ENCODE measurements at places on chromosomes 12 and 14.

DNA sequence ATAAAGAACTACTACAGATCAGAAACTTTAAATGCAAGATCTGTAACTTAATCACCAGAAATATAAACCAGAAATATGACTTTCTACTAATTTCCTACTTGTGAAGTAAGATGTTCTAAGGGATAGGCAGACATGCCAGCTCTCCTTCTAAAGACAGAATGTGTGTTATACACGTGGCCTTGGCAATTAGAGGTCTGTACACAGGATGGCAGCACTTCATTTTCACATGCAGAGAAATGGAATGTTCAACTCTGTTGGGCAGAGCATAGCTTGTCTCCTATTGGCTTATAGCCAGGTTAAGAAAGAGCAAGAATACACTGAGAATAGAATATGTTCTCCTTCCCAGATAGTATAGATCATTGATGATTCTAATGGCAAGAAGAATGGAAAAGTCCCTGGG lies 403.8 kb downstream of the DAD1 start:
- no peak for DNase-seq

GRCh38 chr12:15644700-15645099 lies 144.5 kb downstream of the EPS8 start:
- DNase-seq = no peak

GRCh38 chr12:114006482-114007425 lies 40.6 kb upstream of the RBM19 start:
- no peak for DNase-seq

GRCh38 chr12:4153343-4153892 lies 120.1 kb upstream of the CCND2 start:
- DNase-seq = peak; percentile 10

DNA sequence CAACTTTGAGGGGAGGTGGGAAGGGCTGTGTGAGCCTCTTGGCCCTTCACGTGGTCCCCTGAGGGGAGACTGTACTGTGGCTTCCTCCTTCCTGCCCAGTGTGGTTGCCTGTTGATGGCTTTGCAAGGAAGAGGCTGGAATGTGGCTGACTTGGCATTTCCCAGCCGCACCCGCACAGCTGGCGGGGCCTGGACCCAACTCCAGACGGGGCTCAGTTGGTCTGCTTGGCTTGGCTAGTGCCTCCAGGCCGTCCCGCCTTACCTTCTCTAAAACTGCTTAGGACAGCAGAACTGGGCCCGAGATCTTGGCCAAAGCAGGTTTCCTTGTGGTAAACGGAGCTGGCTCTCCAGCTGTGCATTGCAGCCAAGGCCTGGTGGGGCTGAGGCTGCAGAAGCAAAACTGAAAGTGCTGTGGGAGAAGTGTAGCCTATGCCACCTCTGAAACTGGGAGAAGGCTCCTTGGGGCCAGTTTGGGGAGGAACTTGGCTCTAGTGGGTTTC lies 139.5 kb downstream of the SMOC1 start:
- DNase-seq = no peak

- no peak for DNase-seq
Measured at GRCh38 chr12:2973566-2973965, 14.4 kb downstream of the TEAD4 start.

DNA sequence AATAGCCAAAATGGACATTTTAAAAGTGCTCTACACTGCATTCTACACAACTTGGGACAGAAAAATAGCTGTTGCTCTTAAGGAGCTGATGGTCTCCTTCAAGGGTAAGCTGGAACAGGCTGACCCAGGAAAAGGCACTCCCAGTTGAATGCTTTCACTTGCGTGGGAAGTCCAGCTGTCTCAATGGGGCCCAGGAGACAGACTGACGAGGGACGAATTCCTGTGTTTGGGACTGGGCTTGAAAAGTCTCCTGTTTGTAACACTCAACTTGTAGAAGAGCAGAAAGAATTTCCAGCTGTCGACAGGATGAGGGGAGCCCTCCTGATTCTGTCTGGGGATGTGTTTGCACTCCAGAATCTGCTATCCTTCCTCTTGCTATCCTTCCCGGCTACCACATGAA lies 180.8 kb downstream of the ZFP36L1 start:
- no peak for DNase-seq

GRCh38 chr12:38872561-38872960 lies 32.8 kb downstream of the CPNE8 start:
- DNase-seq = no peak

DNA sequence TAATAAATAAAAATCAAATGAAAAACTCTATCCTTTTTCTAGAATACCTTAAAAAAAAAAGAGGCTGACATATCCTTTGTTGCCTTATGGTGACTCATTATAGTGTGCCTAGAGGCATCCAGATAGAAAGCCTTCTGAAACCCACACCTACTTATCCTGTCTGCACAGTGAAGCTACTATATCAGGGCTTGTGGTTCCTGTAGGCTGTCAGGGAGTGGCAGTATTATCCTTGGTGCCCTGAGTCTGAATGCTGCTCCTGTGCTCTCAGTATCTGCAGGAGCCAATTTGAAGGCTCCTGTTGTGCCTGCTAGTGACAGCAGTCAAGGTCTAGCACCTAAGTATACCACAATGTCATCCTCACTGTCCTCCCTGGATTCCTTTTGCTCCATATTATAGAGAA lies 168.4 kb upstream of the AVPR1A start:
- DNase-seq = no peak

GRCh38 chr12:10362325-10362724 lies 27.5 kb downstream of the KLRK1 start:
- DNase-seq = no peak

- DNase-seq = no peak
Measured at GRCh38 chr14:22872833-22873520, 1.4 kb downstream of the LRP10 start.

GRCh38 chr12:128267651-128268378 lies 845 bp downstream of the TMEM132C start:
- DNase-seq = no peak

GRCh38 chr12:38886064-38886463 lies 19.3 kb downstream of the CPNE8 start:
- no peak for DNase-seq

DNA sequence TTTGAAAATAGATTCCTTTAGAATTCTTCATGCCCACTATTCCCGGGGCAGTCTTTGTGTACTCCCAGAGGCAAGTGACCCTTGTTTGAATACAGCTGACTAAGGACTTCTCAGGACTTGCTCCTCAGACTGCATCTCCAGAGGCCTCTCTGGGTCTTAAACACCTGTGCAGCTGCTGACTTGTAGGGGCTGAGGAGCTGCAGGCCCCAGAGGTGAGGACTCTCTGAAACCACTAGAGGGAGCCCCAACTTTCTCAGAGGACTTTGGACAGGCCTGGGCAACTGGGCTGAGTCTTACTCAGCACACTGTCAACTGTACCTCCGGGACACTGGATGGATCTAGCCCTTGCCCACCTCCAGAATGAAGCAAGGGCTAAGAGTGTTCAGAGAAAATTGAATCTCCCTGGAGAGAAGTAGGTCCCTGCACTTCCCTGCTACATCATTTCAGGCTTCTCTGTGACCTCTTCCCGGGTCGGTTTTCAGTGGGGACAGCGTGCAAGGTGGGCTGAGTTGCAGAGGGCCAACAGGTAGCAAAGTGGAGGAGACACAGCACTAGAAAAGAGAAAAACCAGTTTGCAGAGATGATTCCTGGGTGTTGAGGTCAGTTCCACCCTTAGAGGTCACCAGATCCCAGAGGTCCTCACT lies 164.6 kb downstream of the TMEM117 start:
- no peak for DNase-seq

GRCh38 chr14:94098326-94098992 lies 12.1 kb upstream of the IFI27 start:
- no peak for DNase-seq

GRCh38 chr12:118980407-118981014 lies 830 bp upstream of the SRRM4 start:
- DNase-seq = no peak

GRCh38 chr12:90951432-90952105 lies 3.4 kb downstream of the CCER1 start:
- no peak for DNase-seq

DNA sequence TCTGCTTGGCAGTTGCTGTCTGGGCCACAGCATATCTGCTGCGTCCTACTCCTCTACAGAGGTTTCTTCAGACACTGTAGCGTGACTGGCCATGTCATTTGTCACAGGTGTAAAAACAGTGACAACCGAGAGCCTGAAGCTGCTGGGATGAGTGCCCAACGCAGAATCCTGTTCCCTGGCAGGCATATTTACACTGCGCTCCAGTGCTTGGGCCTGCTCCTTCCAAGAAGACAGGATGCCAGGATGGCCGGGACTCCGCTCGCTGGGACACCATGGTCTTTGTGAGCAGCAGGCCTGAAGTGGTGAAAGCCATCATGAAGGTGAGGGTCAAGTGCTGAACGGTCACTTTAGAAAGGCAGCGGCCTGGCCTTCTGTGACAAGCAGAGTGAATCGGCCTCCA lies 171.4 kb downstream of the EMP1 start:
- no peak for DNase-seq

- DNase-seq = no peak
Measured at GRCh38 chr12:40248585-40249297, 23.9 kb downstream of the LRRK2 start.

- DNase-seq = no peak
Measured at GRCh38 chr12:91349476-91349875, 166.9 kb upstream of the DCN start.

DNA sequence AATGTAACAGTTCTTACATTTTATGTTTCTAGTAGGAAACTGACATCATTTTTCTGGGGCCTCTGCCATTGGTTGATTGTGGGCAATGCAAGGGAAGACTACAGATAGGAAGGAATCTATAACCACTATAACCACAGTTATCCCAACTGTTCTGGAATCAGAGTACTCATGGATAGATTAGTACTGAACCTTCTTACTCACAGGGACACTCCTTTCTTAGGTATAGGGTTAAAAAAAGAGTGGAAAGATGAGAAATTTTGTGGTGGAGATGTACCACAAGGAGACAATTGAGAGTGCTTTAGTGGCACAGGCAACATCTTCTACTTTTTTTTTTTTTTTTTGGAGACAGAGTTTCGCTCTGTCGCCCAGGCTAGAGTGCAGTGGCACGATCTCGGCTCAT lies 21.0 kb downstream of the TMEM116 start:
- DNase-seq = peak; percentile 25

GRCh38 chr12:4566474-4566873 lies 4.5 kb downstream of the DYRK4 start:
- no peak for DNase-seq

GRCh38 chr12:30696486-30696885 lies 817 bp upstream of the IPO8 start:
- DNase-seq = no peak

- DNase-seq = no peak
Measured at GRCh38 chr12:22657538-22657937, 32.6 kb downstream of the ETNK1 start.

DNA sequence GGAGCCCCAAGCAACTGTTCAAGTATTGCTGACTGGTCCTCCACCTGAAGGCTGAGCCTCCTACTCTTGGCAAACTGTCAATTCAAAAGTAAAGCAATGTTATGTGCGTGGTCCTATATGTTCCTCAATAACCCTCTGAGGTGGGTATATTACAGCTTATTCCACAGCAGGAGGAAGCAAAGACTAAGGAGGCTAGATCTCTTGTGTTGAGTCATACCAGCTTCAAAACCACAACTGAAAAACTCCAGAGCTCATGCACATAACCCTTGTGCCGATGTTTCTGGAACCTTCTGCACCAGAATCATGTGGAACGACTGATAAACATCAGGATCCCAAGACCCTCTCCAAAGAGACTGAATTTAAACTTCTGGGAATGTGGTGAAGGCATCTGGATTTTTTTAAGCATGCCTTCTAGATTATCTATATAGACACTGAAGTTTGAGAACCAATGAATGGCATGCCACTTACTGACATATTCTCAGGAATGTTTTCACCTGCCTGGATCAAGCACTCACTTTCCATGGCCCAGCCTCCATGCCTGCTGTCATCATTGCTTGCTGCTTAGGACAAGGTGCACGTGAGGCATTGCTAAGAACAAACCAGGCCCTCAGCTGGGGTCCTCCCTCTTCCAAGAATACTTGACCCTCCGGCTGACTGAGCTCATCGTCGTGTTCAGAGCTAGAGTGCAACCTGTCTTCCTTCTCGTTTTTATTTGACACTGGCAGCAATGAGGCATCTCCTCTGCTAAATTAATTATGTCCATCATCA lies 194.7 kb downstream of the BCL11B start:
- DNase-seq = no peak

- no peak for DNase-seq
Measured at GRCh38 chr12:95733141-95733825, 57.3 kb downstream of the NTN4 start.

- DNase-seq = no peak
Measured at GRCh38 chr12:20444595-20445170, 76.3 kb downstream of the PDE3A start.

DNA sequence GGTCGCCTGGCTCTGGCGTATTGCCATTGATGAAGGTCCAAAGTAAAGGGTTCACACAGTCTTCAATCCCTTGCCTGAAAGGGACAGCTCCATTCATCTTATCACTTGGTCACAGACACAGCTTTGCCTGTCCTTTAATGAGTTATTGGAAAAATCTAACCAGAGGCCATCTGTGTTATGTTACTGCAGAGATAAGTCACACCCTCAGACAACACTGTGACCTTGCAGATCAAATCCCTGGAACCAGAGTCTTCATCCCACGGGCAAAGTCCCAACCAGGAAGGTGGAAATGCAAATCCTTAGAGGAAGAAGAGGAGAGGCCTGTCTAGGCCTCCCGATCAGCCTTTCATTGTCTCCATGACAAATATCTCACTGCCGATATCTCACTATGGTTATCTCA lies 68.3 kb upstream of the SCN8A start:
- no peak for DNase-seq

GRCh38 chr12:51017452-51017851 lies 8.7 kb downstream of the SLC11A2 start:
- DNase-seq = no peak

GRCh38 chr12:24948420-24948756 lies 513 bp downstream of the BCAT1 start:
- no peak for DNase-seq

GRCh38 chr14:84809158-84809557 lies 720.8 kb upstream of the FLRT2 start:
- DNase-seq = no peak

DNA sequence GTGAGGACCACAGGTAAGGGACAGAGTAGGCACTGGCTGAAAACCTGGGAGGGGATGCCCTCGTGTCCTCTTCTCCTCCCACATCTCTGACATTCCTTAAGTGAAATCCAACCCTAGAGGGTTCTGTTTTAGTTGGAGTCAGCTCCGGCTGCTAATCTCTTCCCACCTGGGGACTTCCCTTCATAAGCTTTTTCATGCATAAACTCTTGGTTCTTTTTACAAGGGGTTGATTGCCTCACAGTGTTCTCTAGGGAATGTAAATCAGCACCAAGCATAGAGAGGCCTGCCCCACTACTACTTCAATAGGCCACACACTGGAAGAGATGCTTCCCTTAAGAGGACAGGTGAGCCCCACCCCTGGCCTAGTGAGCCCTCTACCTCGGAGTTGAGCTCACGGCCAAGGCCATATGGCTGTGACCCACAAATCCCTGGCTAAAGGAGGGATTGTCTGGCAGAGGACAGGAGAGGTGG lies 3.2 kb upstream of the SYNDIG1L start:
- no peak for DNase-seq

- no peak for DNase-seq
Measured at GRCh38 chr12:107318806-107319532, 225.6 kb upstream of the CRY1 start.
